Psoas muscle (tissue), 8 donors: ENCODE measurements at places on chromosomes 6 and 20. TPM values are rescaled to one million over a fixed set of nuclear protein-coding genes. Genes with fewer than 3 reads are reported as not detected.

Gene SCUBE3
- total RNA-seq, result not detected

Gene ACSS1
- total RNA-seq, result 16.8 TPM

Gene METTL24
- not detected for total RNA-seq

Gene LY6G5B
- total RNA-seq, result 8.4 TPM

Gene COL9A3
- 0.27 TPM for total RNA-seq

Gene C20orf96
- 1.0 TPM for total RNA-seq

Gene FLRT3
- total RNA-seq, result 3.1 TPM

Gene LRP11
- 29.6 TPM for total RNA-seq

Gene SLC22A7
- total RNA-seq, result not detected

Gene ACTL10
- total RNA-seq, result not detected

Gene KCNK5
- 0.12 TPM for total RNA-seq

Gene LY6G6F
- total RNA-seq, result not detected

Gene GFRA4
- not detected for total RNA-seq

Gene TRIM40
- total RNA-seq, result not detected

Gene EFCAB8
- 0.08 TPM for total RNA-seq

Gene ECT2L
- not detected for total RNA-seq

Gene TFEB
- total RNA-seq, result 38.7 TPM

Gene CLPSL2
- total RNA-seq, result not detected

Gene ZMYND8
- 17.7 TPM for total RNA-seq

Gene BPIFB2
- total RNA-seq, result not detected

Gene LHFPL5
- total RNA-seq, result not detected

Gene SYCP2L
- total RNA-seq, result not detected

Gene TNFRSF21
- total RNA-seq, result 22.3 TPM

Gene SNAP25
- total RNA-seq, result not detected

Gene CPNE5
- total RNA-seq, result 0.27 TPM

Gene RIN2
- 26.0 TPM for total RNA-seq

Gene ASIP
- total RNA-seq, result not detected

Gene CRISP3
- not detected for total RNA-seq

Gene SOX18
- total RNA-seq, result 23.6 TPM

Gene HLA-DOB
- not detected for total RNA-seq

Gene ADGRF5
- 18.7 TPM for total RNA-seq

Gene SEL1L2
- total RNA-seq, result 1.2 TPM

Gene CCN6
- total RNA-seq, result not detected

Gene OR2H2
- total RNA-seq, result not detected

Gene BFSP1
- total RNA-seq, result 0.57 TPM

Gene MEI4
- not detected for total RNA-seq

Gene KCNK16
- total RNA-seq, result not detected

Gene HAO1
- not detected for total RNA-seq

Gene CHRNA4
- total RNA-seq, result not detected

Gene DEFB124
- total RNA-seq, result not detected

Gene ENPP4
- 22.1 TPM for total RNA-seq

Gene BAG2
- 9.3 TPM for total RNA-seq

Gene NOX3
- total RNA-seq, result not detected

Gene BMP6
- total RNA-seq, result 4.9 TPM

Gene EGFL8
- 7.0 TPM for total RNA-seq

Gene C20orf144
- not detected for total RNA-seq

Gene DBNDD2
- total RNA-seq, result 108 TPM

Gene GTF2H4
- 13.3 TPM for total RNA-seq

Gene GSTA2
- not detected for total RNA-seq

Gene CCN2
- 14.1 TPM for total RNA-seq

Gene SALL4
- total RNA-seq, result not detected

Gene KAT14
- 18.6 TPM for total RNA-seq

Gene DDX43
- total RNA-seq, result not detected
